ENCODE measurements at places on chromosomes 7 and 10.

DNA sequence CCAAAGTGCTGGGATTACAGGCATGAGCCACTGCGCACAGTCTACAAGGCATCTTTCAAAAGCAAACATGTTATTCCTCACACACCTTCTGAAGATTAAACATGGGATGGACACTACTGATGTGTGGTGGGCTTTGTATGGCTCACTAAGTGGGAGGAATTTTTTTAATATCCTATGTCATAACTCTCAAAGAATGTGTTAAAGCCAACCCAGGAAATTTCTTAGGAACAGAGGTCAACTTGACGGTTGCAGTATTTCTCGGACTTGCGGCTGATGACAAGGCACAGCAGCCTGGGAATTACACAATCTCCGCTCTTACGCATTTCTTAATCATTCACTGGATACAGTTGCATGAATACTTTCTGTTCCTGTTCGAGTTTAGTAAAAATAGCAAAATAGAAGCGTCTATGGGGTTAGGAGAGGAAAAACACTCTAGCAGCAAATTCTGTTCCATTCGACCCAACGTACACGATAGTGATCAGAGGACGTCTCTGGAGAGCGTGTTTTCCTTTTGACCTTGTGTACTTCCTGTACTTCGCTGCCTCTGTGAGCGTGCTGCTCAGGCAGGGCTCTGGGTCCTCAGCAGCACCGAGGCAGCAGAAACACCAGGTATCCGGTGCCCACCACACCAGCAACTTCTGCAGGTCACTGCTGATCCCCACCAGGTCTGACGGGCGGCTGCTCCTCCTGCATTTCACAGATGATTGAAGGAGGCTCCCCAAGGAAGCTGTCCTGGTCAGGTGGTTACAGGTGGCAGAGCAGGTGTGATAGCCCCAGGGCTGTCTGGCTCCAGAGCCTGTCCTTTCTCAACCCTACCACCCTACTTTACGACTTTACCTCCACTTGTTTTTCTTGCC is 26.4 kb upstream of the SRGN start:
- peak; percentile 35 for DNase-seq

DNA sequence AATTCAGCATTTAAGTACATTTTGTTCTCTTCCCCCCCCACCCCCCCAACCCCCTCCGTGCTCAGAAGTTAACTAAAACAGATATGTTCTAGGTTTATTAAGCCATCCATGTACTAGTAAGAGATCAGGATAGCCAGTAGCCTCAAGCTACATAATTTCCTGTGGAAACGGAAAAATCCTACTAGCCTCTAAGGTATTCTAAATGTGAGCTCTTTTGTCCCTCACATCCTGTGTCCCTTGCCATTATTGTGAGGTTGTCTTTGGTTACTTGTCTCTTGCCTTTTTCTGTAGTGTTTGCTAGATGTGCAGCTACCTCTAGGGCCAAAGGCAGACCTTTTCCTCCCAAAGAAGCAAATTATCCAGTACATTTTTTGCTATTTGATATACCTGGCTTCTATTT is 92.1 kb downstream of the BTRC start:
- DNase-seq = no peak

DNA sequence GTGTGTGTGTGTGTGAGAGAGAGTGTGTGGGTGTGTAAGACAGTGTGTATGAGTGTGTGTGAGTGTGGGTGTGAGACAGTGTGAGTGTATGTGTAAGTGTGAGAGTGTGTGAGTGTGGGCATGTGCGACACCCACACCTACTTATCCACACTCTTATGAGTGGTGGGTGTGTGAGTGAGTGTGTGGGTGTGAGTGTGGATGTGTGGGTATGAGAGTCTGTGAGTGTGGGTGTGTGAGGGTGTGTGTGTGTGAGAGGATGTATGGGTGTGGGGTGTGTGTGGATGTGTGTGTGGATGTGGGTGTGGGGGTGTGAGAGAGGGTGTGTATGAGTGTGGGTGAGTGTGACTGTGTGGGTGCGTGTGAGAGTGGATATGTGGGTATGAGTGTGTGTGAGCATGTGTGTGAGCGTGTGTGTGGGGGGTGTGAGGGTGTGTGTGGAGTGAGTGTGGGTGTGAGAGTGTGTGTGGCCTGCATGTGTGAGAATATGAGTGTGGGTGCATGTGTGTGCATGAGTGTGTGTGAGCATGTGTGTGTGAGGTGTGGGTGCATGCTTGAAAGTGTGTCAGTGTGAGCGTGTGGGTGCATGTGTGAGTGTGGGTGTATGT is 15.1 kb downstream of the VWC2 start:
- no peak for DNase-seq

GRCh38 chr10:11382187-11382586 is 229.3 kb downstream of the USP6NL start:
- DNase-seq = no peak

- DNase-seq = no peak
These were observed 41.9 kb downstream of the LRRN3 start for GRCh38 chr7:111132833-111133232.

DNA sequence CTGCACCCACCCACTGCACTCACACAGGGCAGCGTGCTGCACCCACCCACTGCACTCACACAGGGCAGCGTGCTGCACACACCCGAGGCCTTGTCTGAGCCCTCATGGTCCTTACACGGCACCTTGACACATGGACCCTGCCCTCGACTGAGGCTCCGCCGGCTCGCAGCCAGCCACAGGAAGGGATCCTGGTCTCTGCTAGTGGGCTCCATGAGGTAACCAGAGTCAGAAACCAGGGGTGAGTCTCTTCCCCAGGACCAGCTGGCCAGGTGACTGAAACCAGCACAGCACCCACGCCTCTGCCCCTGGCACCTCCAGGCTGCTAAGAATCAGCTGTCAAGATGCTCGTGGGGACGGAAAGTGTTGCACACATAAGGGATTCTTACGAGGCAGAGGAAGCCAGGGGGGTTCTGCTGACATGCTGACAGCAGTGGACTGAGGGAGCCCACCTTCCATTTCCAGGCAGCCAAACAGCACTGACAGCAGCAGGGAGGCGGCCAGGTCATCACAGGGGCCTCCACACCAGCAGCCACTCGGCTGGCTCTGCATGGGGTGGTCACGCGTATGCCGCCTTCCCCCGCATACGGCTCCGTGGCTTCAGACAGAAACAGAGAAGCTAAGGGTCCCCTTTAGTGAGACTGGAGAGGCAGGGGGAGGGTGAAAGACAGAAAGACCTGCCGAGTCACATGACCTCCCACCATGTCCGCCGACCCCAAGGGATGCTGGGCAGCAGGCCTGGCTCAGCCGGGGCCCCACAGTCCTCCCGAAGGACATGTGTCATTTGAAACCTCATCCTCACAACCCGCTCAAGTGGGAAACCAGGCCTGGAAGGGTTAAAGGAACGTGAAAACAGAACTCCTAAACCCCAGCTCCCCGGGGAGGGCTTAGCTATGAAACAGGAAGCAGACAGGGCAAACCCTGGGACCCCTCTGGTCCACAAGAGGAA is 34.2 kb downstream of the GPER1 start:
- no peak for DNase-seq

GRCh38 chr10:19014034-19014433 is 34.6 kb upstream of the MALRD1 start:
- DNase-seq = no peak

GRCh38 chr7:17849504-17849903 is 90.8 kb downstream of the SNX13 start:
- no peak for DNase-seq

GRCh38 chr10:133350283-133350949 is 3.2 kb downstream of the PRAP1 start:
- DNase-seq = no peak

DNA sequence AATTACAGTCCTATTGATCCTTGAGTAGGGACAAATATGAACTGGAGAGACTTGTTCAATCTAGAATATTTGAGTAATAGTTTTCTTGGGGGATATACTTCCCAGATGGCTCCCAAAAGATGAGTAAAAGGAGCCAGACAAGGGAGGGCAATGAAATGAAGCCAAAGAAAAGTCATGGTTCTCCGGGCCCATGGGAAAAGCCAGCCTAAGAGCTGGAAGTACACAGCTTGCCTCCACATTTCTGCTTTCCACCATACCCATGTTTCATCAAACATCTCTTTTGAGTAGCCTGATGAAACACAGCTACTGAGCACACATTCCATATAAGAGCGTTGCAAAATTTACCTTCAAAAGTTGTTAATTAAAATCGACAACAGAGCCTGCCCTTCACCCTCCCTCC is 535.0 kb upstream of the FZD8 start:
- no peak for DNase-seq

DNA sequence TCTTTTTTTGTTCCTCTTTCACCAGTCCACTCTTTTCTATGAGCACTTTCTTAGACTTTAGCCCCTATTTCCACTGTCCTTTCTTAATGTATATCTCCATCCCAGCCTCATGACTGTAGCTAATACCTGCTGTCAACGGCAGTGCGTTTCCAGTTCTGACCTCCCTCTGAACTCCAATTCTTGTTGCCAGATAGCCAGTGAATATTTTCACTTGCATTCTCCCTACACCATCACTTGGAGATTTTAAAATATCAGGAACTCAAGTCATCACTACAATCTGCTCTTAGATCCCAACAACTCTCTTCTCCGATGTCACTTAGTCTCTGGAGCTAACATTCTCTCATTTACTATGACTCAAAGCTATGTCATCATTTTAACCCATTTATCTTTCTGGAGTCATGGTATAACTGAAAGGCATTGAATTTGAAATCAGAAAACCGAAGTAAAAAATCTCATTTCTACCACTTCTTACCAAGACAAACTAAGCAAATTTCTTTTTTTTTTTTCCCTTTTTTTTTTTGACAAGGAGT is 5.1 kb upstream of the SLC16A12 start:
- DNase-seq = no peak

DNA sequence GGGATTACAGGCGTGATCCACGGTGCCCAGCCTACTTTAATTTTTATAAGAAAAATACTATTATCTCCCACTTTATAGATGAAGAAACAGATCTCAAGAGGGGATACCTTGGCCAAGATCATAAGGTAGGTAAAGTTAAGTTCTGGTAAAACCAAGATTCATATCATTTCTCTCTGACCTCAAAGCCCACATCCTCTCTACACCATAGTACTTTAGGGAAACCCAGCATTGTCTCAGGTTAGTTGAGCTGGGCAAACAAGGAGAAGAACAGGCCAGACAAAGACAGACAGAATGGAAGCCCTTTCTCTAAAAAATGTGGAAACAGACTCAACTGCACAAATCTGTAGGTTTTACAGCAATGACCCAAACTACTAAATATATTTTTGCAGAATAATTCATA is 197.7 kb upstream of the FRMD4A start:
- no peak for DNase-seq

DNA sequence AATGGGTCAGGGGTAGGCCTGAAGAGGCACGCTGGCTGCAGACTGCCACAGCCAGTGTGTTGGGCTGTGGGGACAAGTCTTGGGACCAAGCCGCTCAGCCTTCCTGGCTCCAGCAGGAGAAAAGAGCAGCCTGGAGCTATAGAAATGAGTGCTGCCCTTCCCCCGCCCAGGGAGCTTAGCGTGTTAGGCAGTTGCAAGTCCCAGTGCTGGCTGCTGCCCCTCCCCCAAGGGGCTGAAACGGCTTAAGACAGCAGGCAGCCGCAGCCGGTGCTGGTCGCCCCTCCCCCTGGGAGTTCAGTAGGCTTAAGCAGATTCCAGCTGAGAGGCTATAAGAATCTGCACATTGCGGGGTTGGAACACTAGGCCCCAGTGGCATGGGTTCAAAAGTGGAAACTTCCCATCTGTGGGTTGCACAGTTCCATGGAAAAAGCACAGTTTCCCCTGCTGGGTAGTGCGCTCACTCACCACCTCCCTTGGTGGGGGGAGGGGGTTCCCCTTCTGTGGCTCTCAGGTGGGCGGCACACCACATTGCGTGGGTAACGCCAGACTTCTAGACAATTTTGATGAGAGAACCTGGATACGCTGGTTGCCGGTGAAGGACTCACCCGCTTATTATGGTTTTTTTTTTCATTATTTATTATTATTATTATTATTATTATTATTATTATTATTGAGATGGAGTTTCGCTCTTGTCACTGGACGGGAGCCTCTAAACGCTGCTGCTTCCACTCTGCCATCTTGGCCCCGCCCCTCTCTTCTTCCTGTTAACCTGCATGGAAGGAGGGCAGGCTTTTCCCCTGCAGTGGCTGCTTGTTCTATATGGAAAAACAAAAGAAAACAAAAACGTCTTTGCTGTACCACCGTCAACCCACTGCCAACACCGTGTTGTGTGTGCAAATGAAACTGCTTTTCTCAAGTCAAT is 151.1 kb downstream of the CXCL12 start:
- no peak for DNase-seq

DNA sequence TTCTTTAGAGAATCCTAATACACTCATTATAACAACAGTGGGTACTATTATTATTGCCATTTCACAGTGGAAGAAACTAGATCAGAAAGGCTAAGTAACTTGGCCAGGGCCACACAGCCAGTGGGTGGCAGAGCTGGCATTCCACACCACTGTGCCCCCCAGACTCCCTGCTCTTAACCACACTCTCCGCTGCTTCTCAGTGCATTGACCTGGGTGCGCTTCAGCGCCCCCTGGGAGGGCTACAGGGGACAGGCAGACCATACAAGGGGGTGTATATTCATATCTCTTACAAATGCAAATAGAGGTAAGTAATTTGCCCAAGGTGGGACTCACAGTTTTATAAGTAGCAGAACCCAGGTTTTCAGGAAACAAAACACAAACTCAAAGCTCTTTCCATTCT is 77.0 kb upstream of the NMT2 start:
- no peak for DNase-seq

DNA sequence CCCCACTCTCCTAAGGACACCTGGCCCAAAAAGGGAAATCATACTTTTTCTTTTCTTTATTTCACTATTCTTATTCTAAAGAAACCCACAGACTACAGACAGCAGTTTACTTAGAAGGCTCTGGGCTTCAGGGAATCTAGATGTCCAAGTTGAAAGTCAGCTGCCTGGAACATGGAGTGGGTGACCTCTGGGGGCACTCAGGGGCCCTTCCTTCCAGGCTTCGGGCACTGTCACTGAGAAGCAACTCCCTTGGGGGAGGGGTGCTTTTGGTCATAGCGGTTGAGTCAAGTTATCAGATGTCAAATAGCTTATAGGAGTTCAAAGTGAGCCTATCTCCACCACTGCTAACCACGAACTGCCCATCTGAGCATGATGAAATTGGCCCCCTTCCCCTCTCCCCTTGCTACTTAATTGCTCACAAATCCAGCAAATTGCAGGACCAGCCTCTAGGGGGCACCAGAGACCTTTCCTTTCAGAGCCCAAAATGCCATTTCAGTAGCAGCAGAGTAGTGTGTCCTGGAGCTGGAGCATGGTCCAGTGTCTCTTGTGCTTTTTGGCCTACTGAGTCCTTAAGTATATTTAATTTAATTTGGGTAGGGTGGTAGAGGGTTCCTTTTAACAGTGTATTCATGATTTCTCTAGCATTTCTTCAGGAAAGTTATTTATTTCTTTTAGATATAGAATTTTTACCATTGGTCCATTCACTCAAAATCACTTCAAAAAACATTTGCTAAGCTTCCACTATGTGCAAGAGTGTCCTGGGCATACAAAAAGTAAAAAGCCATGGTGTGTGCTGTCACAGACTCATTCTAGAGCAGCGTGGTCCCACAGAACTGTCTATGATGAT is 463.8 kb downstream of the KCNMA1 start:
- DNase-seq = peak; percentile 29

DNA sequence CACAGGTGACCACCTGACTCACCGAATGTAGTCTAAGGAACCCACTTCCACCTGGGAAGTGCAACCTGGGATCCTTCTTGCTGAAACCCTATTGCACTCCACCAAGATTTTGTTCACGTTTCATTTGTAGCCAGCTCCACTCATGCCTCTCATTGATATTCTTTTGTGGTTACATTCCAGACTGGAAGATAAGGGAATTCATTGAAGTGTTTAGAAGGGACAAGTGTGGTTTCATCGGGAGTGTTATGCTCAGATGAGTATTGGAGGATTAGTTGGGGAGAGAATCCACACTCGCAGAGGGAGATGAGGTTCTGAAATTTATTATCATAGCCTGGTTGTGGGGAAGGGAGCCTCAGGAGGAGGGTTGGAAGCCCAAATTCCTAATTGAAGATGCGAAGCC is 320.4 kb downstream of the KCNMA1 start:
- no peak for DNase-seq
